ENCODE measurements at places on chromosomes 11 and 22.

- no peak for DNase-seq
These were observed 158.8 kb downstream of the FAT3 start for GRCh38 chr11:92383430-92383829.

DNA sequence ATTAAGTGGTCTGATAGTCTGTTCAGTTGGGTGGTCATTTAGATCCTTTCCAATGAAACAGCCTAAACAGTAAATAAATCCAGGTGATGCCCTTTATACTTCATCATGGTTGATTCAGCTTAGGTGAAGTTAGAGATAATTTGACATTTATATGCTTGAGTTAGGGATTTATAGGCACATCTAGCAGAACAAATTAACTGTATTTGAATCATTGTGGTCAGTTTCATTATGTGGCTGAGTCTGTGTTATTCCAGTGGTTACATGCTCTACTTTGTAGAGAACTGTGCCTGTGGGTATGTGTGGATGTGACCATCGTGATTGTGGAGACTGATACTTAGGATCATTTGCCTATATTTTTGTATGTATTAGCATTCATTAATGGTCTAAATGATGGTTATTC is 194.6 kb downstream of the DDX10 start:
- DNase-seq: no peak

- DNase-seq: no peak
These were observed 48.5 kb upstream of the PRDM11 start for GRCh38 chr11:45097721-45098493.

DNA sequence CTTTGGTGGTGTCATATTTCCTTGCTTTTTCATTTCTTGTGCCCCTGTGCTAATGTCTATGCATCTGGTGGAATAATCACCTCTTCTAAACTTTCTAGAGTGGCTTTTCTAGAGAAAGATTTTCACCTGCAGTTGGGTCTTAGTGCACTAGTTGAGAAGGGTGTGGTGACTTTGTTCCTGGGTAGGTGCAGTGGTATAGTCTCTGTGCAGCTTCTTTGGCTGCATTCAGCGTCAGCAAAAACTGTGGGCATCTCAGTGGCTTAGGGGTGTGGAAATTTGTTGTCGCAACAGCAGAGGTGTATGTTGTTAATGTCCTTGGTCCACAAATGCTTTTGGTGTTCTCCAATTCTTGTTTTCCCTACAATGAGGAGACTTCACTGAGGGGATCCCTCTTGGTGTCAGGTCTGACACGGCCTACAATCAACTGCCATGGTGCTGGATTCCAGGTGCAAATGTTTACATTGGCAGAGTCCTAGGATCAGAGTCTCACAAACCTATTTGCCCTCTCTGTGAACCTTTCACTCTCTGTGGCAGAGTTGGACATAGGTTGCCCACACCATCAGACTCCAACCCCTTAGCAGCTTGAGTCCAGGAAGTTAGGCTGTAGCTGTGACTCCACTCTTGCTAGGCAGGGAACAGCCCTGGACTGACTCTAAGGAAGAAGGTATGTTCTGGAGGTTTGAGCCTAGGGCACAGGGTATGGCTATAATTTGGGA is 48.8 kb downstream of the GDPD4 start:
- DNase-seq: no peak

GRCh38 chr22:17357688-17358087 is 11.6 kb upstream of the CECR2 start:
- DNase-seq: no peak

DNA sequence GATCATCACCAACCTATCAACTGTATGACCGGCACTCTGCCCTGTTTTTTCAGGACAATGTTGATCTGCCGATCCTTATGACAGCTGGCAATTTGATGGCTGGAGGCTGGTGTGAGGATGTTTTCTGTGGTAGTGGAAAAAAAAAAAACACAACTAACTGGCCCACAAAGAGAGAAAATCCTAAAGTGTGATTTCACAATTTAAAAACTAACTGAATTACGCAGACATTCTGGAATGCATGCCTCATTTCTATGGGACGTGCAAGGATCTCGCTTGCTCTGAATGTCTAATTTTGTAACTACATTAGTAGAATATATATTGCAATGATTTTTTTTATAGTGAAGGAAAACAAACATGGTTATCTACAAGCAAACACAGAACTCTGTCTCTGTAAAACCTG is 590.5 kb downstream of the ETS1 start:
- DNase-seq: no peak

Measured in cortex of kidney (tissue), 1 donor.